ENCODE measurements at places on chromosomes 2 and 18.

- DNase-seq, result no peak
Measured at GRCh38 chr18:38895560-38895959, 1330.0 kb upstream of the CELF4 start.

DNA sequence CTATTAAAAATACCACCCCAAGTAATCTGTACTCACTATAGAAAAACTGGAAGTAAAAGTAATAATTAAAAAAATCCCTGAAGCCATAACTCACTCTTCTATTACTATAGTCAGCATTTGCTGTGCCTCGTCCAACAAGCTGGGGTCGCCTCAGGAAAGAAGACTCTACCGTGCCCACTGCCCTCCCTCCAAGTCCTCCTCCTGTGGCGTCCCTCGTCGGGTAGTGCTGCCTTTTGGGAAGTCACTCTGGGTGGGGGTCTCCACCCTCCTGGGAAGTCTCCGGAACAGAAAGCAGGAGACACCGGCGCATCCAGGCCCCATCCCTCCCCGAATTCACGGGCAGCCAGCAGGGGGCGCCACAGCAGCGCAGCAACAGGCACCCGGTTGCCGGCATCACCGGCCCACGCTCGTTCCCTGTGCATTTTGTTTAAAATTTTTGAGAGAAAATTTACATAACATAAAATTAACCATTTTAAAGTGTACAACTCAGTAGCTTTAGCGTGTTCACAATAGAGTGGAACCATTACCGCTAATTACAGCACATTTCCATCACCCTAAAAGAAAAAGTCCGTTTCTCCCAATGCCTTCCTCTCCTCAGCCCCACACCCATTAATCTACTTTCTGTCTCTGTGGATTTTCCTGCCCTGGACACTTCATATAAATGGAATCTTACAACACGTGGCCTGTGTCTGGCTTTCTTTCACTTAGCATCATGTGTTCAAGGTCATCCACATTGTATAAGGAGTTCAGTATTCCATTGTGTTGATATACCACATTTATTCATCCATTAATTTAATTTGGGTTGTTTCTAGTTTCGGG lies 62.2 kb downstream of the ADNP2 start:
- peak; percentile 46 for DNase-seq

DNA sequence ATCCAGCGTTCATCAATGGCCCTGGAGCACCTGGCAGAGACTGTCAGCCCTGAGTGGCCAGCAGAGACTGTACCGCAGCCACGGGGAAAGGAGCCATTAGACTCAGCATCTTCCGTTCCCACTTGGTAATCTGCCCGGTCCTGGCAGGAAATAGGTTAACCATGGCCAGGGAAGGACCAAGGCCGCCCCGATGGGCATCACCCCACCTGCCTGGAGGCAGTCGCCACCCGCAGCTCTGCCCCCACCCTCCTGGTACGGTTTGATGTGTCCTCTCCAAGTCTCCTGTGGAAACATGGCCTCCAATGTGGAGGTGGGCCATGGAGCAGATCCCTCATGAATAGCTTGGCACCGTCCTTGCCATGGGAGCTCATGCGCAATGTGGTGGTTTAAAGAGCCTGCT lies 75.3 kb downstream of the RTP5 start:
- DNase-seq, result no peak

DNA sequence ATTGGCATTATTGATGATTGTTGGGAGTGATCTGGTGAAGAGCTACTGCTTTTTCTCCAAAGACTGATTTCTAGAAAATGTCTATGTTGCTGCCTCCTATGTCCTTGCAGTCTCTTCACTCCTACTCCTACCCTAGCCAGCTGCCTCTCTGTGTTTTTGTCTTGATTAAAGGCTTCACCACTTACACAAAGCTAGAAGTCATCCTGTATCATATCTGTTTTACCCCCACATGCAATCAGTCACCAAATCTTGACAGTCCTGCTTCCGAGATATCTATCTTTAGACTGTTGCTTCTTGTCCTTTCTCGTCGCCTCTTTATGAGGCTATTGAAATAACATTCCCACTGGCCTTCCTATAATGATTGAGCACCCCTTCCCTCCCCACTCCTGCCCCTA lies 84.5 kb upstream of the ITGA4 start:
- no peak for DNase-seq

DNA sequence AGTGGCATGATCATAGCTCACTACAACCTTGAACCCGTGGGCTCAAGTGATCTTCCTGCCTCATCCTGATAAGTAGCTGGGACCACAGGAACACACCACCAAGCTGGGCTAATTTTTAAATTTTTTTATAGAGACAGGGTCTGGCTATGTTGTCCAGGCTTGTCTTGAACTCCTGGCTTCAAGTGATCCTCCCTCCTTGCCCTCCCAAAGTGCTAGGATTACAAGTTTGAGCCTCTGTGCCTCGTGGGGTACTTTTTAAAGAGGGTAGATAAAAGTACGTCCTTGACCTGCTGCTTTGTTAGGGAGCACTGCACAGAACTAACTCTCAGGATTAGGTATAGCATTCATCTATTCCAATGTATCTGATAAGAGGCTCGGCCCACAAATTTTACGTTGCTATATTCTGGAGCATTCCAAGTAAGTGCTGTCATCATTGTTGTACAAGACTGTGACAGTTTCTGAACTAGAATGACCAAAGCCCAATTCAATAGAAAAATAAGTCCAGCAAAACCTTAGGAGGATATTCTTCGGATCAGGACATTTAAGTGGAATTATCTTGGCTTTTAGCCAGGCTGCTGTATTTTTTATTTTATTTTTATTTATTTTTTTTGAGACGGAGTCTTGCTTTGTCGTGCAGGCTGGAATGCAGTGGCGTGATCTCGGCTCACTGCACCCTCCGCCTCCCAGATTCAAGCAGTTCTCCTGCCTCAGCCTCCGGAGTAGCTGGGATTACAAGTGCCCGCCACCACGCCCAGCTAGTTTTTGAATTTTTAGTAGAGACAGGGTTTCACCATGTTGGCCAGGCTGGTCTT lies 4.1 kb downstream of the MTCL1 start:
- DNase-seq, result no peak

DNA sequence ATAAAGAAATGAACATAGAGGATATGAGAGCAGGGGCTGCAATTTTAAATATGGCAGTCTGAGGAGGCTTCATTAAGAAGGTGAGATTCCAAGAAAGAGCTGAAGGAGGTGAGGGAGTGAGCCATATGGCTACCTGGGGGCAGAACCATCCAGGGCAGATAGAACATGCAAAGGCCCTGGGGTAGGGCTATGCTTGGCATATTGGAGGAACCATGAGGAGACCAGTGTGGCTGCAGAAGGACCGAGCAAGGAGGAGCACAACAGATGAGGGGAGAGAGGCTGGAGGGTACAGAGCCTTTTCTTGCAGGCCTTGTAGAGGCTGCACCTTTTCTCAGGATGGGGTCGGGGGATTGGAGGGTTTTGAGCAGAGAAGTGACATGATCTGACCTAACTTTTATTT lies 69.5 kb upstream of the GATA6 start:
- DNase-seq, result no peak

GRCh38 chr18:79982736-79983135 lies 5.6 kb downstream of the TXNL4A start:
- DNase-seq, result no peak

DNA sequence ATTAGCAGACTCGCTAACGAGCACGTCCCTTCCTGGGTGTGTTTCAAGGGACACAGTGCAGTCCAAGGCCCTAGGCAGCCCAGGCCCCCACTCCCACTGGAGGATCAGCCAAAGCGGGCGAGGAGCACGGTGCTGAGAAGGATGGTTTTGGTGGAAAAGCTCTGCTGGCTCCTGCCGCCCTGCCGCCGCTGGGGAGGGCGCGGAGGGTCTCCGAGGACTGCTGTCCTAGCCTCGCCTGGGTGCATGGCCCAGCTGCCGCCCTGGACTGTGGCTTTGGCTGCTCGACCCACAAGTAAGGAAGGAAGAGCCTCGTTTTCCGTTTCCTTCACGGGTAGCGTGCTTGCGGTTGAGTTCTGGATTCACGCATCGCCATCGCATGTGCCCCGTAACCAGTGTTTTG lies 79.9 kb downstream of the MTCL1 start:
- DNase-seq, result no peak

- DNase-seq, result no peak
Measured at GRCh38 chr18:74982946-74983635, 225.8 kb downstream of the PTGR3 start.

- DNase-seq, result peak; percentile 20
Measured at GRCh38 chr2:38554973-38555595, 47.6 kb downstream of the HNRNPLL start.

DNA sequence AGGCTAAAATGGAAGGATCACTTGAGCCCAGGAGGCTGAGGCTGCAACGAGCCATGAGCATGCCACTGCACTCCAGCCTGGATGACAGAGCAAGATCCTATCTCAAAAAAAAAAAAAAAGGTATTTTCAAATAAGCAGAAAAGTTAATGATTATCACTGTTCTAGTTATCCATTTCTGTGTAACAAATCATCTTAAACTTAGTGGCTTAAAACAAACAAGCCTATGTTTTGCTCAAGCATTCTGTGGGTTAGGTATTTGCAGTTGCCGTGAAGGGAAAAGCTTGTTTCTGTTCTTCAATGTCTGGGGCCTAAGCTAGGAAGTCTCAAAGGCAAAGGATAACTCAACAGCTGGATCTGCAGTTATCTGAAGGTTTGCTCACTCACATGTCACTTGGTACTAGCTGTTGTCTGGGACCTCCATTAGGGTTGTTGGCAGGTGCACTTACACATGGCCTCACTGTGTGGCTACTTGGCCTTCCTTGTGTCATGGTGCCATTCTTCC lies 14.1 kb downstream of the MFF start:
- DNase-seq, result no peak

DNA sequence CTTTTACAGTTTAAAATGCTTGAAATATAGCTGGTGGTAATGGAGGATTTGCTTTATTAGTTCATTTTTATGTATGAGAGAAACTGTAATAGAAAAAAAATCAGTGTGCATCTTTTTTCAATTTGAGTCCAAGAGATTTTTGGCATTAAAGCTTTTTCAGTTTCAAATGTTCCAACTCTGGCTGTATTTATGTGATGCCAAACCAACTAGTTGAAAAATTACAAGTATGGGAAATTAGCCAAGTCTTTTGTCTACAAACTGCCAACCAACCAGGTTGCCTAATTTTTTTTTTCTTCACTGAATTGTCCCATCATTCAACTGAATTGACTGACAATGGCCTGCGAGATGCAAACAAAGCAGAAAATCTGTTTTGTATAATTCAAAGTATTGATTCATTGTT lies 95.7 kb downstream of the ICOS start:
- DNase-seq, result no peak

GRCh38 chr2:179487010-179487731 lies 222.5 kb upstream of the SESTD1 start:
- no peak for DNase-seq

GRCh38 chr2:41910126-41910525 lies 137.7 kb upstream of the PKDCC start:
- DNase-seq, result peak; percentile 56

GRCh38 chr2:86480105-86480504 lies 38.9 kb downstream of the KDM3A start:
- no peak for DNase-seq

- DNase-seq, result no peak
Measured at GRCh38 chr18:2254977-2255376, 316.3 kb downstream of the METTL4 start.

DNA sequence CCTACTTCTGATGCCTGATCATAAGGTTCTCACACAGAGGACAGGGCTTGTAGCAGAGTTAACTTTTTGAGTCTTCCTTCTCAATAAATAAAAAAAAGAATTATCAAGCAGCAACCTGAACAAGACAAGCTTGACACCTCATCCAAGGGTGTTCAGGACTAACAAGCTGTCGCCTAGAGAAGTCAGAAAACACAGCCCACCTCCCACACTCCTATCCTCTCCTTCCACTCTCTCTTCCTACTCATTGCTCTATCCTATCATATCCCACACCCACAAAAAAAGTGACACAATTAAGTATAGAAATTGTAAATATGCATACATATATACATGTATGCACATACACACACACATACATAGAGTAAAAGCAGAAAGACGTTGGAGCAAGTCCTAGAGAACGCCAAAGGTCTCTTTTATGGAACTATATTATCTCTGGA lies 5.4 kb downstream of the NBAS start:
- no peak for DNase-seq

- no peak for DNase-seq
Measured at GRCh38 chr2:104969564-104969963, 68.3 kb upstream of the MRPS9 start.

DNA sequence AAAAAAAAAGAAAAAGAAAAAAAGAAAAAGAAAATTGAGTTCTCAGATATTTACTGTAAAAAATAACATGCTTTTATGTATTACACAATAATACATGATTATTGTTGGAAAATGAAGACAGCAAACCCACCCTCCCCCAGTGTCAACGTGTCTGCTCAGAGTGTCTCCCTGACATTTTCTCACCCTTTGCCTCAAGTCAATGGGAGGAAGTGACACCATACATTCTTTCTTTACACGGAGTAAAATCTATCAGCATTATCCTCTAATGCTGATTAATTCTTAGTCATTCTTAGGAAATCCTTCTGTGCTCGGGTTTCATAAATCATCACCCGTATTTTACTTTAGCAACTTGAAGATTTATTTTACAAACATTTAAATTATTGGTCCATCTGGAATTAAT lies 32.0 kb downstream of the CTAGE1 start:
- DNase-seq, result peak; percentile 57

- no peak for DNase-seq
Measured at GRCh38 chr2:229173825-229174359, 97.2 kb downstream of the PID1 start.

DNA sequence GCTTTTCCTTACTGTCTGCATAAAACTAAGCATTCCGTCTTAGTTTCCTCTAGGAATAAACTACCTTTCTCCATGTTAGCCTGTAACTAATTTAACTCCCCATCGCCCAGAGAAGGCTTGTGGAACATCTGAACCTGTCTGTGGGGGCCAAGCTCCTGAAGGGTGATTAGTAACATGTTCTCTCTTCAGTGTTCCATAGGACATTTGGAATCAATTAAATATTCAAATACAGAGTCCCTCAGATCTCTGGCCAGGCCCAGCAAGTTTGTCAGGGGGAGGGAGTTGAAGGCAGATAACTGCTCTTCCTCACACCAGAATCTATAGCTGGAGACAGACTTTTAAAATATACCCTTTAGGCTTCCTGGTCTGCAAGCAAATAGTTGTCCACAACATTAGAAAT lies 8.8 kb downstream of the RDH14 start:
- peak; percentile 5 for DNase-seq

- no peak for DNase-seq
Measured at GRCh38 chr18:67742954-67743353, 226.4 kb upstream of the DSEL start.

- DNase-seq, result no peak
Measured at GRCh38 chr2:51085420-51086068, 53.6 kb upstream of the NRXN1 start.

- DNase-seq, result no peak
Measured at GRCh38 chr18:61637319-61637718, 255.5 kb downstream of the RNF152 start.

DNA sequence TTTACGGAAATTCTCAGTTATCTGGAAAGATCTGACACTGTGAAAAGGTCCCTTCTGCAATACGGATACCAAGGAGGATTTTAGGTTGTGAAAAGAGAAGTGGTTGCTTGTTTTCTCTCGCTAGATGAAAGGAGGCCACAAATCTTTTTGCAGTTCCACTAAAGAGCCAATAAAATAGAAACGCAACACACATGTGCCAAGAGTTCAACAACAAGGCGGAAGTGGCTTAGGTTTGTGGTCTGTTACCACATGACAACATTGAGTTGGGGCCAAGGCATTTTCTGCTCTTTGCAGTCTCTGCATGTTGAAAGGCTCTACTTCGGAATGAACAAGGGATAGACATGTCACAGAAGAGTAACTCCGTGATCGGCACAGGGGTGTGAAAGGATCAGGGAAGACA lies 115.7 kb upstream of the OSR1 start:
- peak; percentile 80 for DNase-seq

GRCh38 chr2:27356056-27356381 lies 545 bp downstream of the GTF3C2 start:
- no peak for DNase-seq
